ENCODE measurements at places on chromosomes 16 and 17.

DNA sequence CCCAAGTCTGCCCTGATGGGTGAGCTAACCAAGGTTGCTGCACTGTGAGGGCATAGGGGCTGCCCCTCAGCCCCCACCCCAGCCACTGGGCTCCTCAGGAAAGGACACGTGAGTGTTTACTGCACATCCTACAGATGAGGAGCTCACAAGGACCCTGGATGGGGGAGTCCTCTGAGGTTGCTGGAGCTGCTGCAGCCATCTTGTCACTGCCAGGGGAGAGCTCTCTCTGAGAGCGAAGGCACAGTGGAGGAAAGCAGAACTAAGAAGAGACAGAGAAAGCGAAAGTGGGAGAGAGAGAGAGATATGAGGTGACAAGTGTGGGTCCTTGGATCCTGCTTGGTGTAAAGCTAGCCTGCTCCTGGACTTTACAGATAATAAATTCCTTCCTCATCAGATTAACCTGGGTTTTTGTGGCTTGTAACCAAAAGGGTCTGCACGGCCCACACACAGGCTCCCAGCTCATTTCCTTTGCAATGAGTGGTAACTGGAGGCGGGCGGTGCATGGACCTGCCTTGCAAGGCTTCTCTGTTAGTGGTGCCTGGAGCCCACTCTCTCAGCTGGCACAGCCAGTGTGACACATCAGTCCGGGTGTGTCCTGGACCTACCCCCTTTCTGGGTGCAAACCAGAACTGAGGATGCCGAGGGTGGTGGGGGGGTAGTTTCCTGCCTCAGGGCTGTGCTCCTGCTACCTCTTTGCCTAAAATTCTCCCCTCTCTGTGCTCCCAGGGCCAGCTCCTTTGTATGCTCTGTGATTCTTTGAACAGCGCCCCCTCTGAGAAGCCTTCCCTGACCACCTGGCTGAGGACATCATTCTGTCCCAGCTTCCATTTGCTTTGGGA, 14.2 kb downstream of the SNX20 start:
- DNase-seq, result peak; percentile 96

- DNase-seq, result no peak
These were observed 250.8 kb upstream of the FOXF1 start for GRCh38 chr16:86259499-86259898.

- no peak for DNase-seq
These were observed 4.7 kb upstream of the NLRC5 start for GRCh38 chr16:56984639-56985038.

DNA sequence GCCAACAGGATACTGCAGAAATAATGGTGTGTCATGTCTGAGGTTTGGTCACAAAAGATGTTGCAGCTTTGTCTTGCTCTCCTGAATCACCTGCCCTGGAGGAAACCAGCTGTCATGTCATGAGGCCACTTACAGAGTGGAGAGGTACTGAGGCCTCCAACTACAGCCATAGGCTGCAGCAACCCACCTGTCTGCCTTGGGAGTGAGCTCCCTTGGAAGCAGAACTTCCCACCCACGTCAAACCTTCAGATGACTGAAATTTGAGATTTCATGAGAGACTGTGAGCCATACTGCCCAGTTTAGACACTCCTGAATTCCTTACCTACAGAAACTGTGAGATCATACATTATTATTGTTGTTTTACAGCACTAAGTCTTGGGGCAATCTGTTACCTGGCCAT, 475.9 kb downstream of the HS3ST3B1 start:
- no peak for DNase-seq

DNA sequence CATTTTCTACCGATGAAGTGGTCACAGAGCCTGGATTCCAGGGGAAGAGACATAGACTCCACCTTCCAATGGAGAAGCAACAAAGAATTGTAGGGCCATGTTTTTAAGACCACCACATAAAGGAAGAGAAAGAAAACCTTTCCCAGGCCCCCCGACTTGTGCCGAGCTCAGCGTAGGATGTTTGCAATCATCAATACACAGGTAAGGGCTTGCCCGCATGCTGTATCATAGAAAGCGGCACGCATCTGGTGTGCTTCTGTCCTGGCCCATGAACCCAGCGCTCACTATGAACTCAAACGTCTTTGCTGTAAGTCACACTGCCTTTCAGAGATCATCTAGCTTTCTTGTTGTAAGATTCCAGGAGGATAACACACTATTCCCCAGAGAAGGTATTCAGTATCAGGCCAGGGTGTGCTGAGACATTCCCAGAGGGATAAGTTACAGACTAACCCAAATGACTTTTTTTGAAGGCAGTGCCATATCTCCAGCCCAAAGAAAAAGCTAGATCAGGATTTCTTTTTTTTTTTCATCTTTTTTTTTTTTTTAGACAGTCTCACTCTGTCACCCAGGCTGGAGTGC, 79.5 kb upstream of the RPL38 start:
- DNase-seq, result no peak

- DNase-seq, result no peak
These were observed 695.3 kb downstream of the WWOX start for GRCh38 chr16:78794581-78795250.

DNA sequence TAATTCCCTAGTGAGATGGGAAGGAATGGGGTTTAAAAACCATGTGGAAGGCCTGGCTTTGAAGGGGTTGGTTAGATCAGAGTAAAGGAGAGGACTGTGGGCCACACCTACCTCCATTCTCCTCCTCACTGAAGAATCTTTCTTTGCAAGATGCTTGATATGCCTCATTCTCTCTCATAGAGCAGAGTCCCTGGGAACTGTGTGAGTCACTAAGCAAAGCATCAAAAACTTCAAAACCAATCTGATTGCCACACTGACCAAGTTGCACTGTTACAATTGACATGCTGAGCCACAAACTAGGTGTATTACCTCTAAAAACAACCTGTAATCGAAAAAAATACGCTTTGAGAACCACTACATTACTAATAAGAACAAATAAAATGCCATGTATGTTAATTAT, 2.0 kb downstream of the TUBD1 start:
- DNase-seq, result peak; percentile 13

DNA sequence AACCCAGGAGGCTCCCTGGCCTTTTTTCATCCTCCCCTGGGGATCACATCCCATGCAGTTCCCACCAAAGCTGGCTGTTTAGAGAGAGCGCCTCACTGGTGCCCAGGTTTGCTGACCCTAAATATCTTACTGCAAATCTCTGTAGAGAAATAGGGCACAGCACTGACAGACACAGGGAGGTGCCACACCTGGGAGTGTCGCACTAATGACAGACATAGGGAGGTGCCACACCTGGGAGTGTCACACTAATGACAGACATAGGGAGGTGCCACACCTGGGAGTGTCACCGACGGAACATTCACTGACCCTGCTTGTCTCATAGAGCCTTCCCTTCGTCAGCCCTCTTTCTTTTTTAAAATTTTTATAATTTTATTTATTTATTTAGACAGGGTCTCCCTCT, 25.6 kb downstream of the UNK start:
- no peak for DNase-seq

DNA sequence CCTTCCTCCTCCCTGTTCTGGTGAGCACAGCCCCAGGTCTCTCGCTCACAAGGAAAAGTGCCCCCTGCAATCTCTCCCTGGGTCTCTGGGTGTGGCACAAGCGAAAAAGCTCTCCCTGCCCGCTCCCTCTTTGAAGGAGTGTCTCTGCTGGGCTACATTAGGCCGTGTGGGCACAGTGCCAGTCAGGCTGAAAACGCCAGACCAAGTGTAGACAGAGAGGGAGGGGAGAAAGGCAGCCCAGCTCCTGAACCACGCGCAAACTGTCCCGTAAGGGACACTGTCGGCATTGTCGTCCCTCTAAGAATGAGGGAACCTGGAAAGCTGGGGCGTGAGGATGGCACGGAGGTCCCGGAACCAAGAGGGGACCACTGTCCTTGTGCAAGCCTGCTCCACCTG, 3.9 kb downstream of the SMIM5 start:
- peak; percentile 83 for DNase-seq

- DNase-seq, result no peak
These were observed 17.9 kb upstream of the ZFHX3 start for GRCh38 chr16:73065632-73066330.

GRCh38 chr17:57554826-57555635, 190.1 kb downstream of the CCDC182 start:
- no peak for DNase-seq

DNA sequence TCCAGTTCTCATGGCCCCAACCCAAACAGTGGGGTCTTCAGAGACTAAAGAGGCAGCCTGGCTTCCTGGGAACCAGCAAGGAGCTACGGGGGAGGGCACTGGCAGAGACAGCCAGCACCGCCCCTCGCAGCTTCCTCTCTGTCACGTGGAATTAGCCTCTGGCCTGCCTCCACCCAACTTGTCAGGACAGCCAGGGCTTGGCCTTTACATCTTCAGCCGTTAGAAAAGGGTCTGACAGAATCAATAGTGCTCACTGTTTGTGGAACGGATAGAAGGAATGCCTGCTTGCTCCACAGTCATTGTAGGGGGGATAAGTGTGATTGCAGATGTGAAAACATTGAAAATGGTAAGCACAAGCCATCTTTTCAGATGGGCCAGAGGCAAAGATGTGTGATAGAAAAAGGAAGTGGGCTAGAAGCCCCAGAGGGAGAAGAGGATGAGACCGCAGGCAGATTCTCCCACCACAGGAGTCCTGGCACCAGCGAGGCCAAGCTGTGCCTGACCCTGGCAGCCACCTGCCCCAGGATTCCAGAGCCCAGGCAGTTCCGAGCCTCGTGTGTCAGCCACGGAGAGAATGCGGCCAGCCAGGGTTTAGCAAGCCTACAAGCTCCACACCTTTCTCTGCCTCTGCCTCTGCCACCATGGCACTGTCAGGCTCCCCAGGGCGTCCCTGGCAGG, 18.6 kb downstream of the GRIN2C start:
- peak; percentile 66 for DNase-seq

DNA sequence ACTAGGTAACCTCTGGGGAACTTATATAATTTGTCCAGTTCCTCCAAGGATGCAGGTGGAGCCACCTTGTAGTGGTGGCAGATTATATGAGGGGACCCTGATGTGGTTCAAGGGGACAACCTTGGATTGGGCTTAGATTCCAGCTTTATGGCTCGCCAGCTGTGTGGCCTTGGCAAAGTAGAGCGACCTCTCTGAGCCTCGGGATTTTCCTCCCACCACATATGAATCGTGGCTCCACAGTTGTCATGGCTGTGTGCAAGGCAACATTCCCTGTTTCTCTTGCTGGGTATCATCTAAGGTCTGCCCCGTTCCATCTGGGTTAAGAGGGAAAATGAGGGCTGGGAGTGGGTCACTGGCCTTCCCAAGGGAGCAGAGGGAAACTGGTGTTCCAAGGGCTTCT, 104.6 kb downstream of the RAB11FIP4 start:
- DNase-seq, result no peak

DNA sequence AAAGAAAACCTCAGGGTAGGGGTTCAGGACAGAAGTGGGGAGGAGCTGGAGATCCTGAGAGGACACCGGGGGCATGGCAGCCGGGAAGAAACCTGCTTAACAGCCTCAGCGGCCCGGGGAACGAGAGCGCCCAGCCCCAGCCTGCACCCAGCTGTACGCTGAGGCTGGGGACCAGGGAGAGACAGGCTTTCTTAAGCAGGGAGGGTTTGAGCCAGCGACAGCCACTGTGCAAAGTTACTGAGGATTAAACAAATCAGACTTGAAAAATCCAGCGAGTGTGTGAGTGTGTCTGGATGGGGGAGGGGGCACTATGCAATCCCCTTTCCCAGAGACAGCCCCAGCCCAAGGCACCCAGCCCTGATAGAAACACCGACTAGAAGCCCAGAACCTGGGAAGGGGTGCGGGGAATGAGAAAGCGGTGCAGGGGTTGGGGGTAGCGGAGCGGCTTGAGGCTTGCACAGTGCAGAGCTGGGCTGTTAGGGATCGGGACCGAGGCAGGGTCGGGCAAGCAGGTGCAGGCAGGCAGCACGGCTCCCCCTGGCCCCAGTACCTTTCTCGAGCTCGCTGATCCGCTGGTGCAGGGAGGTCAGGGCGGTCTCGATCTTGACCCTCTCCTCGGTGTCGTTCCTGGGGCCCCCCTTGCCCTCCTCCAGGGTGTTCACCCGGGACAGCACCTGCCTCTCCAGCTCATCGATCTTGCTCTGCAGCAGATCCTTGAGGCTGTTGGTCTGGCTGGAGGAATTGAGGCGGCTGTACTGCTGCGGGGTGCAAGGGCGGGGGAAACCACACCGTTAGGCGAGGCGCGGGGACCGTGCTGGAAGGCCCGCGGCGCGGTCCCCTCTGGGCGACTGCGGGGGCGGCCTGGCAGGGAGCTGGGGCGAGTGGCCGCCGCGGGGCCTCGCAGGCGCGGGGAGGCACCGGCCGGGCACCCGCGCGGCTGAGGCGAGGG, 1.2 kb downstream of the NPTX1 start:
- no peak for DNase-seq

DNA sequence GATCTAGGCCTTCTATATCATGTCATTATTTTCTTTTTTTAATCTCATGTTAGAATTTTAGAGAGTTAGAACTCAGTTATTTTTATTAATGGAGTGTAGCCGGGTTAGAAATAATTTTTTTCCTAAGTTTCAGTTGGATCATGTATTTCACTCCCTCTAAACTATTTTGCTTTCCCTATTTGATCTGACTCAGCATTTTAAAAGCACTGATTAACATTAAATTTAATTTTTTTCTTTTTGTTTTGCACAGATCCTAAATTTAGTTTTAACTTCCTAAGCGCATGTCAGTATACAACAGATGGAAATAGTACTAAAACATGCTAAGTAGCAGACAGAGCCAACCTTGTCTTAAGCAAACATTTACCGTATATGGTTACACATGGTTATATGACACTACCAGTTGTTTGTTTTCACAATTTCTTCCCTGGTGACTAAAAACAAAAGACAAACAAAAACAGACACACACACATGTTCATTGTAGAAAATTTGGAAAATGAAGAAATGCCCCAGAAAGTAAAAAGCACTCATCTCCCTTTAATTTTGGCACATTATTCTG, 33.6 kb upstream of the RAB11FIP4 start:
- DNase-seq, result no peak

- no peak for DNase-seq
These were observed 61.8 kb downstream of the XYLT1 start for GRCh38 chr16:17408955-17409441.

DNA sequence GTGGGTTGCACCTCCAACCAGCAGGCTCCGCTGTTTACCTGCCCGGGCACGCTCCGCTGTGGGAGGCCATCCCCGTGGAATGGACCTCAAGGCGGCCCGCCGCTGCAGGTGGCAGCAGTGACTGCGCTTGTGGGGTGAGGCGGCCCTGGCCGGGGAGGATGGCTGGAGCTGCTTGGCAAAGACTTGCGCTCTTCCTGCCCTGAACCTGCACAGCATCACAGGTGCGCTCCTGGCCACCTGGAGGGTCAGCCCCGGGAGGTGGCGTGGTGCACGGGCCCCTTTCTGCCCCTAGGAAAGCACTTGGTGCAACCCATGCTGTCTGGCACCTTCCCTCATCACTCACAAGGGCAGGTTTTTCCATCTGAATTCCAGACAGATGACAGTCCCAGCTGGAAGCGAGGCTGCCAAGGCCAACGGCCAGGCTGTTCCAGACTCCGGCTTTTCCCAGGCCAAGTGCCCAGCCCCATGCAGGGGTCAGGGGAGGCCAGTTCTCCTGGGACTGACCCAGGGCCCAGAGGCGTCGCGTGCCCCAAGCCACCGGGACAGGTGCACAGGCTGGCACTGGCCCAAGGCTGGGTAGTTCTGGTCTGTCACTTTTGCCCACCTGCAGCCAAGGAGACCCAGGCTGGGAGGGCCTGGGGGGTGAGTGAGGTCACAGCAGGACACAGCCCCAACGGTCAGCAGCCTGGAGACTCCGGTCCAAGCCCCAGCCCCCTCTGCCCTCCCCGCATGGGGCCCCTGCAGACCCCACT, 13.3 kb downstream of the UTS2R start:
- DNase-seq, result no peak

All from hematopoietic multipotent progenitor cell treated with erythropoietin and hydrocortisone succinate and interleukin-3 and kit ligand, for 4 days (in vitro differentiated cells).